ENCODE measurements at places on chromosomes 2 and 18.

DNA sequence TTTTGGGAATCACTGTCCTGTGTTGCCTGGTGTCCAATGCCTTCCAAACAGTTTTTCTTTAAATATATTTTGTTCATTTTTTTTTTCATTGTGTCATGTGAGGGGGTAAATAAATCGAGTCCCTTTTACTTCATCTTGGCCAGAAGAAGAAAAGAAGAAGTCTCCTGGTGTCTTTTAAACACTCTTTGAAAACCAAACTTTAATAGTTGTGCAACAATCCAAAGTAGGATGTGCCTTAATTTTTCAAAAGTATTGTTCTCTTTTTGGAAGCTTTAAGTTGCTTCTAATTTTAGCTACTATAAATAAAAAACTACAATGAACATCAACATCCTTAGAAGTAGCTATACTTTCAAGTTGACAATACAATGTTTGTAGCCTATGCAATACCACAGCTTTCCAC, 154.9 kb downstream of the ATAD2B start:
- DNase-seq, result no peak

DNA sequence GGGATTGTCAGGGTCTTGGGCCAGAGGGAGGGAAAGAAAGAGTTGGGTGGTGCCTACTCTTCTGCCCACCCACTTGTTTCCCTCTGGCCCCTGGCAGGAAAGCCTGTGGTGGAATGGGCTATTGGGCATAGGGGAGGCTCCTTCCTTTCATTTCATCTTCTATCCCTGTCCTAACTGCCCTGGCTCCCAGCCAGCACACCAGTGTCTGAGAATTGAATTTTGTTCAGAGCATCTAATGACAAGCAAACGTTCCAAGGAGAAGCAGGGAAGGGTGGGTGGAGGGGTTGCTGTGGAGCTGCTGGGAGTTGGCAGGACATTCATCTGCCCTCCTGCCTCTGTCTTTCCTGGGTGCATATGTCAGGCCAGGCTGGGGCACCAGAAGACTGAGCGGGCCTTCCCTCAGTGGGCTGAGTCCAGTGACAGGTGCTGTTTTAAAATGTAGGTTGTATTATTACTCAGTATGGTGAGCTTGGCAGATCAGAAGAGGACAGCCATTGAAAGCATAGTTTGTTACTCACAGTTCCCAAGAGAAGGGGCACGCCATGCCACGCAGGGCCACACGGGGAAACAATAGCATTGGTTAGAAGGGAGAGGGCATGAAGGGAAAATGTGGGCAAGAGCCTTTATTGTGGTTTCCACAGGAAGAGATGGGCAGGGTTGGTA, 171.9 kb downstream of the ACOXL start:
- no peak for DNase-seq

DNA sequence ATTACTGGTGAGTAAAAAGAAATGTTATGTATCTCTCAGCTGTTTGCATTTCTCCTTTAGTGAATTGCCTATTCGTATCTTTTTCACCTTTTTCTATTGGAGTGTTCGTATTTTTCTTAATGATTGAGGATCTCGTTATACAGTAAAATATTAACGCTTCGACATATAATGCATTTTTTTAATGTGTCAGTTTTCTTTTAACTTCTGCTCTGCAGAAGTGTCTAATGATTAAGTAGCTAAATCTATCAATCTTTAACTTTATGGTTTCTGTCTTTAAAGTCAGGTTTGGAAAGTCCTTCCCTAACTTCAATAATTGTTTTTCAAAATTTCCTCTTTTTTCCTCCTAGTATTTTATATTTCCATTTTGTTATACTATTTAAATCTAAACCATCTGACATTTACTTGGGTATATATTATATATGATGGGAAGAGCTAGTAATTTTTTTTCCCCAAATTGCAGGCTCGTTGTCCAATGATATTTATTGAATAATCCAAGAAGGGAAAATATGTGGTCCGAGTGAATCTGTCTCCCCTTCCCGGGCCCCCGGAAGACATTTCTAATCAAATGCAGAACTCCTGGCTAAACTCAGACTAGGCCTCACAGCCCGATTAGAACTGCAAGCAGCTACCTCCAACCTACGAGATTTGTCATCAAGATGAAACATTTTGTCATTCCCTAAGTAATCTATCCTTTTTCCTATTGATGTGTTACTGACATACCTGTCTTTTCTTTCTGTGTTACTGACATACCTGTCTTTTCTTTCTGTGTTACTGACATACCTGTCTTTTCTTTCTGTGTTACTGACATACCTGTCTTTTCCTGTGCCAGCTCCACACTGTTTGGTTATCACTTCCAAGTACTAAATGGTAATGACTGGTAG, 17.2 kb downstream of the PCBP1 start:
- no peak for DNase-seq

- no peak for DNase-seq
Measured at GRCh38 chr18:6484659-6485058, 69.9 kb upstream of the L3MBTL4 start.

DNA sequence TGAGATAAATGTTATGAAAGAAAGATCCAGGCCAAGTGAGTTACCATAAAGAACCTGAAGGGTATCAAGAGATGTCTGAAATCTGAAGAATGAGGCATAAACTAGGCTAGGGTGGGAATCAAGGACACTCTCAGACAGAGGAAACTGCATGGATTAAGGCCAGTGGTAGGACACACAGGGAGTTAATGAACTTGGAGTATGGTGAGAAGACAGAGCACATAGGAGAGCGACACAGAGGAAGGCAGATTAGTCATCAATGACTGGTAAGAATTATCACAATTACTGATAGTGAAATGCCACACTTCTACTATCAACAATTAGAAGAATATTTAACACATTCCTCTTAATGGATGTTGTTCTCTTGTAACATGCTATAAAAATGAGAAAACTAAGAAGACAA, 76.9 kb downstream of the TTC21B start:
- no peak for DNase-seq

GRCh38 chr2:161059388-161059787, 100.8 kb upstream of the TANK start:
- DNase-seq, result no peak

GRCh38 chr18:23054553-23054952, 80.7 kb upstream of the CABLES1 start:
- DNase-seq, result no peak

Measured in NCI-H187 (cell line).